Right renal cortex interstitium (tissue), 3 donors: ENCODE measurements at places on chromosomes 6 and 20. TPM values are rescaled to one million over a fixed set of nuclear protein-coding genes. Genes with fewer than 3 reads are reported as not detected.

Gene SDCBP2
- polyA plus RNA-seq, result 2.2 TPM

Gene C20orf204
- 0.51 TPM for polyA plus RNA-seq

Gene CRISP2
- polyA plus RNA-seq, result 0.18 TPM

Gene ZSCAN23
- 12.4 TPM for polyA plus RNA-seq

DNA sequence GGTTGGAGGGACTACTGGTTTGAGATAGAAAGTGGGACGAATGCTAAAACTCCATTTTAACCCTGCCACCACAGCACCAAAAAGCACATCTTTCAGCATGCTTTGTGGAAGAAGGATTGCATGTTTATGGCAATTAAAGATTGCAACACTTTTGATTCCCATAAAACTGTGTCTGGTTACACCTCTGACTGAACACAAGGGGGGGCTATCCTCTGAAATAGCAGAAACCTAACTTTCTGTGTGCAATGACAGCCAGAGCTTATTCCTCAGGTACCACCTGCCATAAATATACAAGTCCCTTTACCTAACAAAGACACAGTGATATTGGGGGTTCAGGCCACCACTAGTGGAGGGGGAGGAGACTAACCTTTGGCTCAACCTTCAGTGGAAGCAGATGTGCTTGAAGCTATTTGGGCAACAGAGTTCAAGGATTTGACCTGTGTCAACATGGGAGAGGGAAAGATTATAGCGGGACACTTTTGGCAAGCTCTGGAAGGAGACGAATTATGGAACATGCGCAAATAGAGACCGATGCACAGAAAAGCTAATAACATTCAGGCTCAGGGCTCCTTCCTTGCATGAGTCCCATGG, 9.6 kb upstream of the PLG start:
- DNase-seq, result no peak

DNA sequence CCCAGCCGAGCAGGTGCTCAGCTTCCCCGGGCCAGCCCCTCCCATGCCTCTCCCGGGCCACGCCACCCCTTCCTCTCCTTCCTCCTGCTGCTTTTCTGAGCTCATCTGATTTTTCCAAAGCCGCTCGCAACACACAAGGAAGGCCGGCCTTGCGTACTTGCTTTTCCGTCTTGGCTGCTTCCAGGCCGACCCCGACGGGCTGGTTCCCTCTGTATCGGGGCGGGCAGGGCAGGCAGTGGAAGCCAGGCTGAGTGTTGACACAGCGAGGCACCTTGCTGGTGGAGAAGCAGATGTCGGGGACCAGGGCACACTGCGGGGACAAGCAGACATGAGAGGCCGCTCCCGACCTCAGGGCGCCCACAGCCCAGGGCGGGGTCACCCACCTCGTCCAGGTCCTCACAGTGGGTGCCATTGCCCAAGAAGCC, 21.1 kb downstream of the THBS2 start:
- no peak for DNase-seq

DNA sequence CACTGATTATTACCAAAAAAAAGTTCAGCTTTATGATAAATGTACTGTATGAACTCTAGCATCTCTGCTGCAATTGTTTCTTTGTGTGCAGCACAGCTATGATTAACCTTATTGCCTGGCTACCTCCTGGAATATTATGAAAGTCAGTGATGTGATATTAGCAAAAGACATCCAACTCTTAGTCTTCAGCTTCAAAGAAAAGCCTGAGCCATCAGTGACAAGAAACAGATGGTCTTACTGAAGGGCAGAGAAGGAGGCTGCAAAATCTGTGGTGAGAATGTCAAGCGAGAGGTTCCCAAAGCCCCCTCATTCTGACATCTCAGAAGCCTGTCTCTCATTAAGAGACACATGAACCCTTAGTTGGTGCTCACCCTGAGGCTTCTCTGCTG, 89.4 kb upstream of the TNFAIP3 start:
- no peak for DNase-seq

- no peak for DNase-seq
These were observed 42.0 kb upstream of the RSPO3 start for GRCh38 chr6:127076466-127076865.

- no peak for DNase-seq
These were observed 464.1 kb upstream of the ARID1B start for GRCh38 chr6:156313037-156313436.
